ENCODE measurements at places on chromosomes 3 and 15.

DNA sequence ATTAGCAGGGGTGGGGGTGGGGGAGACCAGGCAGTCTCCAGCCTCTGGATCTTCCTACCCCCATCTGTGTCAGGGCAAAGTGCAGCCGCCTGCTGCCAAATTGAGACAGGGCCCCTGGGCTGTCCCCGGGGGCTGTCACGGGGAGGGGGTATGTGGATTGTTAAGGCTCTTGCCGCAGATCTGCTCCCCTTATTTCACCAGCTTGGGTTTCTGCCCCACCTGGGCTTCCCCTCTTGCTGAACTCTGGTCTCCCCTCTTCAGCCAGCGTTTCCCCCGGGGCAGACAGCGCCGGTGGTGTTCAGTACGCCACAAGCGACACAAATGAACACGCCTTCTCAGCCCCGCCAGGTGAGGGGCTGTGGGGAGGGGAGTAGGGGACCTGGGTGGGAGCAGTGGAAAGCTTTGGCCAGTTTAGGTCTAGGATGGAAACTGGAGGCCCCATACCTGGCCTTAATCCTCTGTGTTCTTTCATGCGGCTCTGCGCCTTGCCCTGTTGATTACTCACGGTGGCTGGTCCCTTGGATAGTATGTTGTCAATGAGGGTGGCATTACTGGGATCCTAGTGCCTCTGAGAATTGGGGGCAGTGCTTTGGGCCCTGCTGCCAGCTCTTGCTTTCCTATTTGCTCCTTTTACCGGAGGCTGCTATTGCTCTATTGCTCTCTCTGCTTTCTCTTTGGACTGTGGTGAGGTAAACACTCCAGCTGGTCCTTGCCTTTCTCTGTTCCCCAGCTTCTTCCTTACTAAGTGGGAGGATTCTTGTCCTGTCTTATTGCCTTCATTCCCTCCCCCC lies 1.7 kb downstream of the EIF4G1 start:
- no peak for DNase-seq

DNA sequence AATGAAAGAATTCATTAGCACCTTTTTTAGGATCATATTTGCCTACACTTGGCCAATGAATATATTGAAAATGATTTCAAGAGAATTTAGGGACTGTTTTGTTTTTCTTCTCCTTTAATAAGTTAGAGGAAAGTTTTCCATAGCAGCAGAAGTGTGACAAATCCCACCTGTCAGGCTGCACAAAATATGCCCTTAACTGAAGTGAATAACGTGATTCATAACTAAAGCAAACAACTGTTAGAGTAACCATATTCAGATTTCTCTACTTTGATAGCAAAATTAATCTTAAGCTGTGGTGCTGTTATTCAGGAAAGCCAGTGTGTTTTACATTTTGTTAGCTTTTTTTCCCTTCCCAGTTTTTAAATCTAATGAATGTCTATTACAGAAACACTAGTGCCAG lies 121.4 kb downstream of the HCN4 start:
- DNase-seq, result no peak

DNA sequence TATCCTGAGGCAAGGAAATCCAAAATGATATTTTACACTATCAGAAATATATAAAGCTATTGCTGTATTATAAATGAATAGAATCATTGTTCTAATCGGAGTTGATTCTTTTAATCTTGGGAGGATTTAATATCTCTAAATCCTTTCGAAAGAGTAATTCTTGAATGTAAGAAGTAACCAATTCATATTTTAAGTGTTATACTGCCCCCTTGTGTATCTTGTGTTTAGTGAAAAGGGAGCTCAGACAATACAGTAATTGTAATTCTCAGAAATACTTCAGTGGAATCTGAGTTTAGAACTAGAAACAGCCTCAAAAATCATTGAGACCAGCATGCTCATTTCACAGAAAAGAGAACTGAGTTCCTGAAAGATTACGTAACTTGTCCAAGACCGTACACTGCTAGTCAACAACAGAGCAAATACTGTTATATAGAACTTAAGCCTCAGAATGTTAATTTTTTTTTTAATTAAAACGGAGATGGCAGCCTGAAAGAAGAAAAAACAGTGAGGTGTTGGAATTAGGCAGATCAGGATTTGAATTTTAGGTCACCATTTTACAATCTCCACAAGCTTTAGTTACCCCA lies 42.9 kb downstream of the PLCH1 start:
- DNase-seq, result peak; percentile 26

DNA sequence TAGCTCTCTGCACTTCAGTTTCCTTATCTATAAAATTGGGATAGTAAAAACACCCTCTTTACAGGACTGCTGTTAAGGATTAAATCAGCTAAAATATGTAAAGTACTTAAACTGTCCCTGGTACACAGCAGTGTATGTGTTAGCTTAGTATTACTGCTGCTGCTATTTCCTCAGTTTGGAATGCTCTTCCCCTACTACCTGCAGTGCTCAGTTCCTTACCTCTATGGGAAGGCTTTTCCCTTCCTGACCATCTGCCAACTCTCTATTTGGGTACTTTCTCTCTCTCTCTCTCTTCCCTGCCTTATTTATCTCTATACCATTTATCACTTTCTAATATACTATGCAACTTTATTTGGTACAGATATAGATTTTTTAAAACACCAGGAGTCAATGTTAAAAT lies 26.5 kb downstream of the KPNA4 start:
- DNase-seq, result no peak

DNA sequence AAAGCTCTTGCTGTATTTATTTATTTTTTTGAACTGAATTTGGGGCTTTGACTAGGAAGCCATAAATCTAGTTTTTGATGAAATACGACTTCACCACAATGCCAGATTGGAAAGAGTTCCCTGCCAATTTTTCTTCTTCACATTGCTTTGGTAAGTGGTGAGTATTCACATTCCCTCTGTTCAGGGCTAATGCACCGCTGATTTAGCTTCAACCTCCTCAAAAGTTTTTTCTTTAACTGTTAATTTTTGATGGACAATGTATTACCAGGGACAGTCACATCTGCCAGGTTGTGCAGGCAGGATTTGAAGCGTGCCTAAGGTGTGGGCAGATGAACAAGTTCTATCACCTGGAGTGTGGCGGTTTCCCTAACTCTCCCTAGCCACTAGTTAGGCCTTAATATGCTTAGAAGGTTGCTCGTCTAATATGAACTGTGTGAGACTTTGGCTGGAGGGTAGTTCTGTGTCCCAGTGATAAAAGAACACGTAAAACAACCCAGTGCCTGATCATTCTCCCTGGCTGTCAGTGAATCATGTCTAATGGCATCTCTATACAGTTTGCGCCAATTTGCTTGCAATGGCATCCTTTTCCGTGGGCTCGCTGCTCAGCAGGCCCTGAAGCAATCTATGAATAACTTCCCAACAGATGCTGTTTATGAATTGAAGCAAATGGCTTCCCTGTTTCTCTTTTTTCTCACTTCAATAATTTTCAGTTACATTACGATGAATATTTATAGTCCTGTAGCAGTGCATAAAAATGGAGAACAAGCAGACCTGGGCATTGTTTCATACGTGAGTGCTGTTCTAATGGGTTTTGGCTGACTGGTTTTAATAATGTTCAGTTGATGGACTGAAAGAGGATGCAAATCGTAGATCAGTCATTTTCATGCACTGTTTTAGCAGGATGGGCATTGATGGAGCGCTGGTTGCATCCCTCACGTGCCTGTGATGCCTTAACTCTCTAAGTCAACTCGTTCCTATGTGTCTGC lies 243.2 kb upstream of the SUCLG2 start:
- no peak for DNase-seq

DNA sequence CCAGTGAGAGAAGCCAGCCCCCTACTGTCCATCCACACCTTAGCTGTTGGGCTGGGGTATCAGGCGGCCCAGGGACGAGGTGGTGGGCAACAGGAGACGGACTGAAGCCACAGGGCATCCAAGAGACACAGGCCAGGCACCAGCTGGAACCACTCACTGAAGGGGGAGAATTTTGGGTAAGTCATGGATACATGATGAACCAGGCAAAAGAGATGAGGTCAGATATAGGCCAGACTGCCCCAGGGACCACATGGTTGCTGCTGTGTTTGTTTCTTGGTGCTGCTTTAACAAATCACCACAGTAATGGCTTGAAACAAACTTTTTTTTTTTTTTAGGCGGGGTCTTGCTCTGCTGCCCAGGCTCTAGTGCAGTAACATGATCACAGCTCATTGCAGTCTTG lies 66.4 kb downstream of the SEMA5B start:
- no peak for DNase-seq

GRCh38 chr15:85623315-85624049 lies 171.2 kb downstream of the KLHL25 start:
- no peak for DNase-seq

- no peak for DNase-seq
These were observed 70.6 kb downstream of the KAT2B start for GRCh38 chr3:20110826-20111225.

GRCh38 chr3:34140616-34141015 lies 342.2 kb downstream of the PDCD6IP start:
- DNase-seq, result no peak

- DNase-seq, result no peak
These were observed 33.1 kb downstream of the MRAS start for GRCh38 chr3:138381413-138381901.

GRCh38 chr3:184558726-184559125 lies 2.9 kb upstream of the EPHB3 start:
- no peak for DNase-seq

DNA sequence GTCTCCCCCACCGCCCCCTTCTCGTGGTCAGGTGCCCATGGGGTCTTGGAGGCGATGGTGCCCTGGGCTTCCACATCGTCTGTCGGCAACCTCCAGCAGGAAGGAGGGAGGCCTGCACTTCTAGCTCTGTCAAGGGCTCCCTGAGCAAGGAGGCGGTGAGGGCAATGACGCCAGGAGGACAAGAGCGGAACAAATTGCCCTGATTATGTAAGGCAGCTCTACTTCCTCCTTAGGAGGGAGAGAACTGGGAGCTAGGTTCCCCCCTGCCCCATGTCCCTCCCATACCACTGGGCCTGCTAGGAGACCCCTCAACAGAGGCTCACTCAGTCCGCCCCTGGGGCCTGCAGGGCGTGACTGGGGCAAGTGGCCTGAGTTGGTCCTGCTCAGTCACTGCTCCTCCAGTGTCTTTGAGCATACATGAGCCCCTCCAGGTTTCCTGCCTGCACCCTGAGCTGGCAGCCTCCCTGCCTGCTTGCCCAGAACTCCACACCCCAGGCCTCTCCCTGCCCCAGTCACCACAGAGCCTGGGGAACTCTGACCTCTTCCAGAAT lies 56.1 kb downstream of the CACNA2D2 start:
- DNase-seq, result no peak

DNA sequence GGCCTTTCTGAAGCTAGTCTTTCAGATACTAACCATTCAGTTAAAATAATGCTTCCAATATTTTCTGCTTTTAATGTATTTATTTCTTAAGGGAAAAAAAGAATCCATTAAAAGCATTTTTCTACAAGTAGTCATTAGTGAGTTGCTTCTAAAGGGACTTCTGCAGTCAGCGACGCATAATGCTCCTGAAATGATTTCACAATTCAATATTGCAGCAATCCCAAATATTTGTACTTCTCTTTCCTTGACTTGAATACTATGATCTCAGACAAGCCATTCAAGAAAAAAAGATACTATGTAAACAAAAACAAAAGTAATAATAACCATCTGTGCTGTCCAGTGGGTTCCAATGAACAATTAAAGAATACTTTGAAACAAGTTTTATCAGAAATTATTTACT lies 681.0 kb downstream of the DIPK2A start:
- DNase-seq, result no peak

DNA sequence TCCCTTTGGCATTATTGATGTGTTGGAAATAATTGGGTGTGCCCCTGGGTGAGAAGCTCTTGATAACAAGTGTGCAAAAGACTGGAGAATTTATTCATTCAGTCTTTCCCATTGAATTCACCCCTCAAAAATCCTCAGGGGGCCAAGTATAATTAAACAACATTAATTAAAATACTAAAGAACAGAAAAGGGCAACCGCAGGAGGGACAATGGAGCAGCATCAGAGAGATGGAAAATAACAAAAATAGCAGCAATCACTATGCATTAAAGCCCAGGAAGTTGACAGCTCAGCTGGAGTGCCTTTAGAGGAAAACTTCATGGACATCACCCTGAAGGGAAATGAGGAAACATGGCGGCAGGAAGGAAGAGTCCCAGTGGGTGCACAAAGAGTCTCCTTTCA lies 227.6 kb downstream of the MINAR1 start:
- DNase-seq, result no peak

- no peak for DNase-seq
These were observed 585 bp downstream of the KIF23 start for GRCh38 chr15:69414701-69415167.

DNA sequence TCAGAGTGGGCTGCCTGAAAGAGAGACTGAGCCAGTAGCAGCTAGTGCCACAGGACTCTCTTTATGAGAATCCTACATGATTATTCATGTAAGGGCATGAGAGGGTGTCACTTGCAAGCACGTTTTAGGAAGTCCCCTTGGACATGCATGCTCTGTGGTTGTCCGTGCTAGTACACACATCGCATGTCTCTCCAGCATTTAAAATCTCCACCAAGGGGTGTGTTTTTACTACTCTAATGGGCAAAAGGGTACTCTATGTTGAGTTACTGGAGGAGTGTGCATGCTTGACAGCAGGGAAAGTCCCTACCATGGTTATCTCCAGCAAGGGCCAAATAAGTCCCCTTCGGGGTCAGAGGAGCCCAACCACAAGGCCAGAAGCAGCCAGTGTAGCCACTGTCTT lies 70.7 kb downstream of the DCLK3 start:
- no peak for DNase-seq

- no peak for DNase-seq
These were observed 45.4 kb downstream of the MAP6D1 start for GRCh38 chr3:183779896-183780465.

DNA sequence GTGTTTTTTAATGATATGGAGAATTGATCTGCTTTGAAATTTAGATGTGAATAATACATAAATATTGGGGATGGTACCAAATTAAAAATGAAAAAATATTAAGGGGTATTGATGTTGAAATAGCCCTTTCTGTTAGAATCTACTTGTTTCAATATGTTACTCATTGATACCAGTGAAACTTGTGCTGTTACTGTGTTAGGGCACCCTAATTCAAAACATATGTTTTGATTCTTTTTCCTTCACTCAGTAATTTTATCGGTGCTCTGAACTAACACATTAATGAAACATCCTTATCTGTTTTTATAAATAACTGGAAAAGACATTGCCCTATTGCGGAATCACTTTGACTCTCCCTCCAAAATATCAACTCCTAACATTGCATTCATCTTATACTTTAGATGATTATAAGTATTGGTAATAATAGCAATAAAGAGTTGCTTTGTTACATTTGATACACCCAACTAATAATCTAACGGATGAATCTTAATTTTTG lies 52.0 kb upstream of the CCNB2 start:
- DNase-seq, result no peak

GRCh38 chr3:62169906-62170660 lies 203.3 kb downstream of the FEZF2 start:
- DNase-seq, result no peak

DNA sequence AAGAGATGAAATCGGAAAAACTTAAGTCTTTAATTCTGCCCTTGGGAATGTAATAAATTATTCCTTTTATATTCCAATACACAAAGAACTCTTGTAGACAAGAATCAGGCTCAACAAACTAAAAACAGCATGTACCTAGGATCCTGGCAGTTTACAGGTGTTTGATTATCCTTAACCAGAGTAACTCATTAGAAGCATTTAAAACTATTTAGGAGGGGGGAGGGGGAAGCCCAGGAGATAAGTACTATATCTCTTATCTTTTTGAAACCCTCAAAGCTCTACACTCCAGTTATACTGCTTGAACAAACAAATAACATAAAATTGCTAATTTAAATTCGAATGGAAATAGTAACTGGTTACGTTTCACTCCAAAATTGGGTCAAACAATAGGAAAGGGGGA lies 1.9 kb downstream of the CNBP start:
- DNase-seq, result no peak

- DNase-seq, result no peak
These were observed 6.9 kb upstream of the NME9 start for GRCh38 chr3:138336454-138336999.

- DNase-seq, result no peak
These were observed 435.3 kb downstream of the TUSC7 start for GRCh38 chr3:117144853-117145252.
